ENCODE measurements at places on chromosomes 2 and 18. TPM values are rescaled to one million over a fixed set of nuclear protein-coding genes. Genes with fewer than 3 reads are reported as not detected.

- DNase-seq: no peak
Observed at GRCh38 chr2:128375454-128375853, 56.8 kb upstream of the HS6ST1 start.

- DNase-seq: no peak
Observed at GRCh38 chr2:212549941-212550340, 11.3 kb upstream of the ERBB4 start.

DNA sequence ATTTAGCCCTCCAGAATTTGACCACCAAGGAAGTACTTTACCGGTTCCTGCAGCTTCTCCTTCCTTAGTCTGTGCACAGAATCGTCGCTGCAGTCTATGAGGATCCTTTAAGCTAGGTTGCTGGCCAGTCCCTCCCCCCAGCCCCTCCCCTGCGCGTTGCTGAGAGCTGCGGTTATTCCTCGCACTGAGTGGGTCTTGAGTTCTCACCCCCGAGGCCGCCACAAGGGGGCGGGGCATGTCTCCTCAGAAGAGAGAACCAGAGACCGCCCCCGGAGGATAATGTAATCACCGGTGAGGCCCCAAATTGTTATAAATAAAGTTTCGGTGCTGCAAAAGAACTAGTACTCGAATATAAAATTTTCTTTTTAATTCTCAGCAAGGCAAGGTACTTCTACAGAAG is 1184.9 kb upstream of the CDH2 start:
- DNase-seq: no peak

- no peak for DNase-seq
Observed at GRCh38 chr2:226439337-226439736, 360.3 kb downstream of the IRS1 start.

DNA sequence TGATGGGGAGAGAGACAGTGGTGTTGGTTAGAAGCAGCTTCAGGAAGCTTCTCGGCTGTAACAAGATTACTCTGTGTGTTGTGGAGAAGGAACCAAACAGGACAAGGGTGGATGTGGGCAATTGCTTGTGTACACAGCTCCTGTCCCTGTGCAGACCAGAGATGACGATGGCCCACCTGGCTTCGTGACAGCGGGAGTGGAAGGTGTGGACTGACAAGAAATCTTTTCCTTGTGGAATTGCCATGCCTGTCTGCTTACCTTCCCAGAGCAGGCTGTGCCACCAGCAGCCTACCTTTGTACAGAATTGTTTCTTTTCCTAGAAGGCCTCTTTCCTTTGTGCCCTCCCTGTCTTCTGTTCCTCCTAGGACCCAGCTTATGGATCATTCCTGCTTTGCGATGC is 93.8 kb downstream of the ITGB1BP1 start:
- DNase-seq: no peak

DNA sequence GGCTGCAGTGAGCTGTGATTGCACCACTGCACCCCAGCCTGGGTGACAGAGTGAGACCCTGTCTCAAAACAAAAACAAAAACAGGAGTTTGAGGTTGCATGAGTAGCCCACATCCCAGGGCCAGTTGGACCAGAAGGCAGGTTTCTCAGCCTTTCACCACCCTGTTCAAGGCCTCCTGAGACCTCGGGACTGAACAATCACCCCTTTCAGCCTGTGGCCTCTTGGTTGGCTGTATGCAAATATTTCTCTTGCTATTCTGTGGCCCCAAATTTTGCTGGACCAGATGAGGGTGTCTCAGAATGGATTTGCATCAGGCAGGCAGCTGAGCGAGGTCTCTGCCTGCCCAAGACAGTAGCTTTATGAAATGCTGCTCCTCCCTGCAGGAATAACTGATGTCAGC is 56.9 kb downstream of the DPYSL5 start:
- DNase-seq: no peak

DNA sequence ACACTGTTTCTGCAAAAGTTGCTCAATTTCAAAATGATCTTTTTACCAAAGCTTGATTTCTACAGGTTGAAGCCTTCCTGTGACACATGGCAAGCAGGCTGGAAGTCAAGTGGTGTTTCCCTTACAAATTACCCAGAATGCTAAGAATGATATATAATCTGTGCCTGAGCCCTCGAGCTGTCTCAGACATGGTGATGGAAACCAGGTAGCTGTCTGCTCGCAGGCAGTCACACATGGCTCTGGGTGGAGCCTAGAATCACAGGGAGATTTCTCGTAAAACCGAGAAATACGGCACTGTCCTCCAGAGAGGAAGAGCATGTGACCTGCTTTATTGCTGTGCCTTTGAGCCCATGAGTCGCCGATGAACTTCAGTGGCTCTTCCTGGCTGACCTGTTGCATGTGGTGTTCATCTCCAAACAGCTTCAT is 392.9 kb downstream of the ZNF521 start:
- no peak for DNase-seq

DNA sequence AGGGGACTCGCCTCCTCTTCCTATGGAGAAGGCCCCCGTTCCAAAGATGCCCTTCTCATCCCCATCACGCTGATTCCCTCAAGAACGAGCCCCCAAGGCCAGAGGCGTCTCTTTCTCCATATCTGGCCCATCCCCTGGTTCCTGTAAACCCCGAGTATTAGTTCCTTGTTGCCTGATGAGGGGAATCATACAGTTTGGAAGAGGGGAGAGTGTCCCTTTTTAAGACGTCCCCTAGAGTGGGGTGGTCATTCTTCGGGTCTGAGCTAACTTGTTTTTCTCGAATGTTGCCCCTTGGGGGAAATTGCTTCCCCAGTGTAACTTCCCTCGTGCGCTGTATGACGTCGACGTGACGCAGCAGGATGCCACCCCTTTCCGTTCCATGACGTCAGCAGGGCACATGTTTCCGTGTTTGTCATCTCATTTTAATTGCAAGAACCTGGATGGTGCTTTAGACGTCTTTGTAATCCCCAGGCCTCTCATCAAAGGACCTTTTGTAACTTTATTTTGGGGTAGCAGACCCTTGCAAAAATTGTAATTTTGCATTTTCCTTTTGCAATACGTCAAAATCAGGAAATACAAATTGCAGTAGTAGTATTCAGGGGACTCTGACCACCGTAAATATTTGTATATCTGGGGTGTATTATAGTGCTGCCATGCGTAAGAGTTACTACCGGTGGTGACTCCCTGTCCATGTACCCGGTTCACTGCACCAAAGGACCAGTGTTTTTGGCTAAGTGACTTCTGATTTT is 569 bp downstream of the BABAM2 start:
- DNase-seq: peak; percentile 82

- no peak for DNase-seq
Observed at GRCh38 chr18:25533218-25533617, 181.3 kb upstream of the ZNF521 start.

GRCh38 chr2:220347626-220348025 is 720.2 kb downstream of the SLC4A3 start:
- no peak for DNase-seq

DNA sequence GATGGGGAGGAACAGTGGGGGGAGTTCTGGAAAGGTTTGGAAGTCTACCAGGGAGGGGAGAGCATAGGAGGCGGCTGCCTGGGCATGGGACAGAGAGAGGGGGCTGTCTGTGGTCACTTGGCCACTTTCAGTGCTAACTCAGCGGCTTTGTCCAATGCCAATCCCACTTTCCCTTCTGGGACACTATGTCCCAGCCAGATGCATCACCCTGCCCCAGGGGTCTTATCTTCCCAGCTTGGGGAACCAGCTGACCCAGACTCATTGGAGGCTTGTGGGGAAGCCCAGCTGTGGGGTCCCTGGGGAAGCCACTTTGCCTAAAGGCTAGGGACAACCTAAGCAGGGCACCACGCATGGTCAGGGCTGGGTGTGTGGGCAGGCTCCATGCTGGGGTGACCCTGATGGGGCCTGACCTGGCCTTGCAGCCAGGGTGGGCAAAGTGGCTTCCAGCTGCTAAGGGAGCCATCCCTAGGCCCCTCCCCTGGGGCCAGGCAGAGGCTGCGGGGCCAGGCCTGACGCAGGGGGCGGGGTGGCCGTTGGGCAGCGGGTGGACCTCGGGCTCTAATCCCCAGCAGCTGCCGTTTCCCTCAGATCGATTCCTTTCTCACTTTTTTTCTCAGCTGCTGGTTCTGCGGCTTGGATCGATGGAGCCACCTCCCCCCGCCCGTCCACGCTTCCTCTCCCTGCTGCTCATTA is 1.6 kb upstream of the ASIC4 start:
- DNase-seq: no peak

GRCh38 chr2:190854726-190855125 is 25.9 kb upstream of the GLS start:
- no peak for DNase-seq

GRCh38 chr2:88845772-88846661 is 154.5 kb downstream of the RPIA start:
- no peak for DNase-seq

DNA sequence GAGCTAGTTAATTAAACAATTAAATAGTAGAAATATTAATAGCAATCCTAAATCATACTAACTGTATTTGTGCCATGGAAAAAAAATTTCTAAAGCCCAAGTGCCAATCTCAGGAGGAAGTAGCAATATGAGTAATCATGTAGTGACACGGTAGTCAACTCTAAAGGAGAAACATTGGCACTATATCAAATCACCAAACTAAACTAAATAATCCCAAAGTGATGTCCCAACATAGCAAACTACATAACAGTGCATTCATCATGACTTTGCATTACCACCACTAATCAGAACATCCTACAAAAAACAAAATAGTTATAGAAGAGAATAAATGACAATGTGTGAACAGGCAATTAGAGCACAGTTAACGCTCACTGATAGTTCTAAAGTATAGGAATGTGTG is 195.1 kb downstream of the EXOC6B start:
- DNase-seq: no peak

GRCh38 chr18:56001576-56001975 is 413.6 kb upstream of the TCF4 start:
- DNase-seq: no peak

DNA sequence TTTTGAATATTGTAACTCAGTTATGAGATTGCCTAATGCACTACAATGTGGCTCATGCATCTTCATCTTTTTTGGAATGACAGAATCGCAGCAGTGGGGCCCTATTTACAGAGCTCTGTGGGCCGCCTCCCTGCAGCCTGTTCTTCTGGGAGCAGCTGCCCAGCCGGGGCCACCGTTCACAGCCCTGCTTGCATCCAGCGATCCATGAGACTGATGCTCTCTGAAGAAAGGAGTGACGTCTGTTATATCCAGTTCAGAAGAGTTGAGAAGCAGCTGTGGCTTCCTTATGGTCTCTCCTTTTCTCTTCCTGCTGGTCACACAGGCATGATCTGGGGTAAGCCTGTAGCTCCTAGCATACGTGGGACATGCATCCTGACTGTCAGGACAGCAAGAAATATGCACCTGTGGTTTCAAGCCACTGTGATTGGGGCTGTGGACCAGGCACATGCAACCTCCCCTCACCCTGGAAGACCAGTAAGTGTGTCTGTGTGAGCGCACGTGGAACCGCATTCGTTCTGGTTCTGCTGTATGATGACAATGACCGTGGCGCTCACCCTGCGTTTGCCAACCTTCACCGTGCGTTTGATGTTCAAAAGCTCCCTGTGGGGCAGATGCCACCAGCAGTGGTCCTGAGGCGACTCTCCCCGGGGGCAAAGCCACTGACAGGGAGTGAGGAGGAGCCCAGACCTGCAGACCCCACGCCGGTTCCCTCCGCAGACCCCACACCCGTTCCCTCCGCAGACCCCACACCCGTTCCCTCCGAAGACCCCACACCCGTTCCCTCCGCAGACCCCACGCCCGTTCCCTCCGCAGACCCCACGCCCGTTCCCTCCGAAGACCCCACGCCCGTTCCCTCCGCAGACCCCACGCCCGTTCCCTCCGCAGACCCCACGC is 189.8 kb downstream of the TMEM18 start:
- DNase-seq: no peak

DNA sequence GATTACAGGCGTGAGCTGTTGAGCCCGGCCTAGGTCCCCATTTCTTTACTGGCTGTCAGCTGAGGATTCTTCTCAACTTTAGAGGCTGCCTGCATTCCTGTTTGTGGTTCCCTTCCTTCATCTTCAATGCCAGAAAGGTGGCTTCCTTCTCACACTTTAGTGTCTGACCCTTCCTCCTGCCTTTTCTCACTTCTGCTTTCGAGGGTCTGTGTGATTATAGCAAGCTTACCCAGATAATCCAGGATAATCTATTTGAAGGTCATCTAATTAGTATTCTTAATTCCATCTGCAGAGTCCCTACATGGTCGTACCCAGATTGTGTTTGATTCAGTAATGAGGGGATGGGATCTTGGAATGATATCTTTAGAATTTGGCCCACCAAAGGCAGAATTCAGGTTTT is 157.4 kb downstream of the TANC1 start:
- DNase-seq: no peak

DLX1 gene
- total RNA-seq: 0.09 TPM

KLHL29 gene
- 3.0 TPM for total RNA-seq

TMEM182 gene
- total RNA-seq: 4.1 TPM

APLF gene
- total RNA-seq: 3.8 TPM

IGFBP5 gene
- not detected for total RNA-seq

TUBB8B gene
- not detected for total RNA-seq

Data from activated T-helper 2 cell treated with anti-CD3 and anti-CD28 coated beads, Interferon-gamma antibody, Interleukin-2, Interleukin-4, amounts not matched to agents 10 μg/mL and 5 μg/mL and 100 μg/mL, durations not matched to agents 14 hours and 24 hours and 36 hours (primary cell).